ENCODE measurements at places on chromosomes 16 and 17.

- no peak for DNase-seq
Measured at GRCh38 chr16:1349951-1350350, 1.7 kb downstream of the TSR3 start.

DNA sequence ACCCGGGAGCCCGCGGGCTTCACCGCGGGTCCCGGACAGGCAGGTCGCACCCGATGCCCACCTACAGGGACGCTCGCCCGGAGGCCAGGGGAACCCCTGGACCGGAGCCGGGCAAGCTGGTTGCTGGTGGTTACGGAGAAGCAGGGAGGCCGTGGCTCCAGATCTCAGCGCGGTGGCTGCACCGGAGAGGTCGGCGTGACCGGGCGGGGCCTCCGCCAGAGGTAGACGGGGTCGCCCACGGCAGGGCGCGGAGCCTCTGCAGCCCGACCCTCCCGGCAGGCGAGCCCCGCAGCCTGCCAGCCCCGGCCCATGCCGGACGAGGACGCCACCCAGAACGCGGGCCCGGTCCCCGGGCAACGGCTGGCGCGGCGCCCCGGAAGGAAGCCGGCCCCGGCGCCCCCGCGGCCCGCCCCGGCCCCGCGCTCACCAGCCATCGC is 341 bp downstream of the PCYT2 start:
- DNase-seq = no peak

GRCh38 chr17:44218344-44219107 is 949 bp downstream of the UBTF start:
- peak; percentile 61 for DNase-seq

DNA sequence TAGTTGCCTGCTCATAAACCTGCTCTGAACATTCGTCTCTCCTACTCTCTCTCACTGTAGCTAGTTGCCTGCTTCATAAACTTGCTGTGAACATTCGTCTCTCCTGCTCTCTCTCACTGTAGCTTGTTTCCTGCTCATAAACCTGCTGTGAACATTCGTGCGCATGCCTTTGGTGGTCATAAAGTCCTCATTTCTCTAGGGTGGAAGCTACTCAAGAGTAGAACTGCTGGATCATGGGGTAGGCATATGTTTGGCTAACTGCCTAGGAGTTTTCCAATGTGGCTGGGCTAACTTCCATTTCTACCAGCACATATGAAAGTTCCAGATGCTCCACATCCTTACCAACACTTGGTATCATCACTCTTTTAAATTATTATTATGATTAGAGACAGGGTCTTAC is 174.6 kb upstream of the RPH3AL start:
- no peak for DNase-seq

DNA sequence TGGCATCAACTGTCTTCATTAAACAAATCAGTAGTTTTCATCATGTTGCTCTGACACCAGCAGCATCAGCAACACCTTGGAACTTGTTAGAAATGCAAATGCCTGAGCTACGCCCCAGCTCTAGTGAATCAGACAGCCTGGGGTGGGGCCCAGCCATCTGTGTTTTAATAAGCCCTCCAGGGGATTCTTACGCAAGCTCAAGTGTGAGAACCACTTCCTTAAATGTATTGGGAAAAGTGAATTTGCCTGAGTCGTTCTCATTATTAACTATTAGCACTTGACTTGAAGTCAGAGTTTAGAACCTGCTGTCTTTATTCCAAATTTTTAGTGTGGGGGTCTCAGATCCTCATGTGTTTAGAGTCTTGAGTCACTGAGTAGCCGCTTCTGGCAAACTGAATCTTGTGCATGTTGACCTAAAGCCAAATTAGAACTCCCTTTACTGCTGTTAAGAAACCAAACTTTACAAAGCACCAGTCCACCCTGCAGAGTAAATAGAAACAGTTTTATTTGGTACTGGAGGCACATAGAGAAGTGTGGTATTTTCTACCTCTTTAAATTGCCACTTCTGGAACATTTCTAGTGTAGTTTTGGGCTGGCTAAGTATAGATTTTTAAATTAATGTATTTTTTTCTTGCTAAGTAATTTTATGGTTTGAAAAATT is 137.4 kb upstream of the COX10 start:
- no peak for DNase-seq

DNA sequence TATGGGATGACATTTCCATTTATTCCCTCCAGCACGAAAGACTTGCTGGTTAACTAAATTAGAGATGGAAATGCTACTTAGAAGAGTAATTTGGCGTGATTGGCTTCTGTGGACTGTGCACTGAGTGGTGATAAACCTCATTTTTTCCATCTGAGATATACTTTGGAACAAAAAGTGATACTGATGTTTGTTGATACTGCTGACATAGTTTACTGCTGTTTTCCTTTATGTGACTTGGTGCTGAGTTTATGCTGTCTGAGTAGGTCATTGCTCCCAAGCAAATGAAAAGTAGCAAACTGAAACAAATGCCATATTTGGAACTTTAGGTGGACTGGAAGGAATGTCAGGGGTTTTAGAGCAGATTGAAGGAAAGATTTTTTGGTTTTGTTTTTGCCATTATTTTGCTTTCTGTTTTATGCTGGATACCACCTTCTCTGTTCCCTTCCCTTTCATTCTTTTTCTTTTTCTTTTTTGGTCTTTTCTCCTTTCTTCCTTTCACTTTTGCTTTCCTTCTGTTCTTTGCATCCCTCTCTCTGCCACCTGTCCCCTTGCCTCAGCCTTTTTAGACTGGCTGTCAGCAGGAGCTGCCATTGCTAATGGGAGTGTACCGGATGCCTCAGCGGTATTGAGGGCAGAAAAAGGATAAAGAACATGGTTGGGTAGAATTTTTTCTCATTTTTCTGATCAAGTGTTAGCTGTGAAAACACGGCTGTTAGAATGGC is 41.8 kb downstream of the NUP93 start:
- no peak for DNase-seq

GRCh38 chr16:65546353-65546791 is 424.5 kb upstream of the CDH11 start:
- DNase-seq = no peak

Data from NCI-H446 (cell line).